Aorta (tissue), 5 donors: ENCODE measurements at places on chromosomes 16 and 17.

DNA sequence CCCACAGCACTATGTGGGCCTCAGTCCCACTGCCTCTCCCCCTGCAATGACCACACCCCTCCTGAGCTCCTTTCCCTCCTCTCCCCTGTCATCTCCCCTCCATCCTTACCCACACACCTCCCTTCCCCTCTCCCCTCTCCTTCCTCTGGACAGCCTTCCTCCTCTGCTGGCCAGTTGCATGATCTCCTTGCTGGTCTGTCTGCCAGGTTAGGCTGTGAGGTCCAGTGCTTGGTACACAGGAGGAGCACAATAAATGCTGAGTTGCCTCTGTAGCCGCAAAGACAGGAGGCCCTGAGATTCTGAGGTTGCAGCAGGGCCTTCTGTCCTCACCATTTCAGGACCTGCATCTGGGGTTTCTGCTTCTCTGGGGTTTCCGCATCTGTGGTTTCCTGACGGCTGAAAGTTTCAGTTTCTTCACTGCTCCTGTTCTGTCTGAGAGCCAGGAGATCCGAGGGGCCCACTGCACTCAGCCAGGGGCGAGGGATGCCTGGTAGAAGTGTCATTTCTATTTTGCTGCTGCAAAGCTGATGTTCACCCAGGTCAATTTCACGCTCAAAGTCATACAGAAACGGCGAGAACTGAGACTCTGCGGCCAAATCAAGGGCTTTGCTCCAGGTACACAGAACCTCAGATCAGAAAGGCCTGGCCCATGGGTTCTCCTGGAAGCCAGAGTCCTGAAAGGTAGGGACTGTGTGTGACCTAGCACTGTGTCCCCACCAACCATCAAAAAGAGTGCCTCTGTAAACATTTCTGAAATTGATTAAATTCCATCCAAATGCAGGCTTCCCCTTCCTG, 4.6 kb upstream of the SLC12A3 start:
- no peak for DNase-seq

DNA sequence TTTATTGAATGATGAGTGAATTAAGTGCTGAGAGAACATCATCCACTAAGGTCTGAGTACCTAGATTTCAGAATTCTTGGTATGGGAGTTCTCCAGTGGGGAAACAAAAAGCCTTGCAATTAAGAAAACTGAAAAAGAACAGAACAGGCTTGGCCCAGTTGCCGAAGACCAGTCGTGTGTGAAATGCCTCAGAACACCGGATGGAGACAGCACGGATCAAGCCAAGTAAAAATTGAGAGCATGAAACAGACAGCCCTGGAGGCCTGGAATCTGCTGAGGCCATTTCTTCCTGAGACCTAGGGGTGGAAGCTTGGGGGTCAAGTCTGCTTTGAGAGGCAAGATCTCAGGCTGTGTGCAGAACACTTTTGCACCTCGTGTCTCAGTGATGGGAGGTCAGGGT, 43.3 kb downstream of the GRIN2A start:
- no peak for DNase-seq

DNA sequence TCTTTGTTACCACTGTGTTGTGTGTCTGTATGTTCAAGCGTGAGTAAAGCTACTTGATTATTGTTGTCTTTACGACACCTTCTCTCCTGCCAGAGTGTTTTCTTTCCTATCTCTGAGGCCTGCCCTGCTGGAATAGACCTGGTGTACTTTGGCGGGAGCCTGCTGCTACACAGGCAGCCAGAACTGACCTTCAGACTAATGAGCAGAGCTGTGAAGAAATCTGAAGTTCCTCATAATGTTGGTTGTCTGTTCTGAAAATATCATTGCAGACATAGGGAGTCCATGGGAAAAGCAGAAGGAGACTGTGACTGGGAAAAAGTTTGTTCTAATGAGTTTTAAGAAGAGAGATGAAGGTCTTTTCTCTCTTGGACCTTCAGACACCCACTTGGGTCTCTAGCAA, 9.8 kb downstream of the RHOT1 start:
- DNase-seq: no peak

- DNase-seq: no peak
Observed at GRCh38 chr17:76586741-76587487, 1.3 kb upstream of the ST6GALNAC2 start.

DNA sequence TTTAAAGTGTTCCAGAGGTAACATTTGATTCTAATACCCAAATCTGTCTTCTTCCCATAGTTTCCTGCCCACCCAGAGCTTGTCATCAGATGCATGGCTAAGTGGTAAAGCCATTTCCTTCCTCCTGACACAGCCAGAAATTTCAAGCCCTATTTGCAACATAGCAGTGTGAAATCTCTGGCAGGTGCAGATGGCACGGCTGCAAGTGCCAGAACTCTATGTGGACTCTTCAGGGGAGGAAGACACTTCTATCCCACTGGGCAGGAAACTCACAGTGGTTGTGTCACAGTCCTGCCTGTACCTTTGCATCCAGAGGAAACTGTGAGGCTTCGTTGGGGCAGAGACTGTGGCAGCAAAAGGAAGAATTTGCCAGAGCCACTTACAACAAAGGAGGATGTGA, 13.2 kb downstream of the DYNLRB2 start:
- no peak for DNase-seq

DNA sequence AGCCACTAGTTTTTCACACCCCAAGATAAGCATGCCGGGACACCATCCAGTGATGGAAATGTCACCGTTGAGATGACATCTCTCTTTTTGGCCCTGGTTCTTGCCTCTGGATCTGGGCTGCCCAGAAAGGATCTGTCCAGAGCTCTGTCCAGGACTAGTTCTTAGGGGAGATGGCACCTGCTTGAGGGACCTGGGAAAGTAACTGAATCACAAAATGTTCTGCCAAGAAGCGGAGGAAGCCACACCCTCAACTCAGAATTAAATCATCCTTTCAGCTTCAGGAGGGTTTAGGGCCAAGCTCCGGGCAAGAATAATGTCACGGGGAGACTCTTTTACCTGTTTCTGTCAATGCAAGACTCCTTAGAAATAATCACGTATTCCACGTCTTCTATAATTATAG, 248.6 kb downstream of the MAF start:
- DNase-seq: no peak

DNA sequence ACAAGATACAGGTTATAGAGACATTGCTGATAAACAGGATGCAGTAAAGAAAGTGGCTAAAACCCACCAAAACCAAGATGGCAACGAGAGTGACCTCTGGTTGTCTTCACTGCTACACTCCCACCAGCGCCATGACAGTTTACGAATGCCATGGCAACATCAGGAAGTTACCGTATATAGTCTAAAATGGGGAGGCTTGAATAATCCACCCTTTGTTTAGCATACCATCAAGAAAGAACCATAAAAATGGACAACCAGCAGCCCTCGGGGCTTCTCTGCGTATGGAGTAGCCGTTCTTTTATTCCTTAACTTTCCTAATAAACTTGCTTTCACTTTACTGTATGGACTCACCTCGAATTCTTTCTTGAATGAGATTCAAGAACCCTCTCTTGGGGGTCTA, 21.7 kb upstream of the CDH13 start:
- no peak for DNase-seq

- DNase-seq: peak; percentile 66
Observed at GRCh38 chr16:29318037-29318436, 88.5 kb downstream of the NPIPB11 start.

GRCh38 chr17:38451030-38451839, 23.0 kb downstream of the ARHGAP23 start:
- DNase-seq: peak; percentile 70

- DNase-seq: no peak
Observed at GRCh38 chr16:1560153-1560552, 26.7 kb downstream of the TMEM204 start.

DNA sequence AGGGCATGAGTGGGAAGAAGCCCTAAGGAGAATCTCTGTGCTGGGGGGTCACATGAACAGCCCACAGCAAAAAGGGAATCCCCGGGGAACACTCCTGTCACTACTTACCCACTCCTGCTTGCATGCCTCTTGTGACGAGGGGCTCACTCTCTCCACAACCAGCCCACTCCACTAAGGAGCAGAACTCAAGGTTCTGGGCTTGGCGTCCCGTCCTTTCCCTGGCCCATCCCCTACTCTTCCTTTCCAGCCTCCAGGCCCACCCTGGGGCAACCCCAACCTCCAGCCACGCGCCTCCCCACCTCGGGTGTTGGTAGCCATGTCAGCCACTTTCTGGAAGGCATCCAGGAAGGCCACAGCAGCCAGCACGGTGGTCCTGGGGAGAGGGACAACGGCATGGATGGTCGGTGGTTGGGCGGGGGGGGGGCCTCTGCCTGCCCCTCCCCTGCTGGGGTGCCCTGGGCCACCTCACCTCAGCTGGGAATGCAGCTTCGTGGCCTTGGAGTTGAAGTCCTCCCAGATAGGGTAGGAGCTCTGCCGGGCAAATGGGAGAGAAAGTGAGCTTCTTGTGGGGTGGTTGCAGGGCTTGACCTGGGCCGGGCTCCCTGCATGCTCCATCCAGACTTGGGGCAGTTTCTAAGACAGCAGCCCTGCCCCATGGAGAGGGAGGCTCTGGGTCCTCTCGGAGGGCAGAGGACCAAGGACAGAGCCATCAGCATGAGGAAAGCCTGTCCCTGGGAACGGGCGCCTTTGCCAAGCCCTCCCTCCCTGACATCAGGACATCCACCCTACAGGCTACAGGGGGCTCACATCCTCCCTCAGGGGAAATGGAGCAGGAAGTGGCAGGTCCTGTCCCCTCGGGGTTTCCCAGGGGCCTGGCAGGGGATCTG, 5.1 kb downstream of the MTSS2 start:
- DNase-seq: peak; percentile 72

DNA sequence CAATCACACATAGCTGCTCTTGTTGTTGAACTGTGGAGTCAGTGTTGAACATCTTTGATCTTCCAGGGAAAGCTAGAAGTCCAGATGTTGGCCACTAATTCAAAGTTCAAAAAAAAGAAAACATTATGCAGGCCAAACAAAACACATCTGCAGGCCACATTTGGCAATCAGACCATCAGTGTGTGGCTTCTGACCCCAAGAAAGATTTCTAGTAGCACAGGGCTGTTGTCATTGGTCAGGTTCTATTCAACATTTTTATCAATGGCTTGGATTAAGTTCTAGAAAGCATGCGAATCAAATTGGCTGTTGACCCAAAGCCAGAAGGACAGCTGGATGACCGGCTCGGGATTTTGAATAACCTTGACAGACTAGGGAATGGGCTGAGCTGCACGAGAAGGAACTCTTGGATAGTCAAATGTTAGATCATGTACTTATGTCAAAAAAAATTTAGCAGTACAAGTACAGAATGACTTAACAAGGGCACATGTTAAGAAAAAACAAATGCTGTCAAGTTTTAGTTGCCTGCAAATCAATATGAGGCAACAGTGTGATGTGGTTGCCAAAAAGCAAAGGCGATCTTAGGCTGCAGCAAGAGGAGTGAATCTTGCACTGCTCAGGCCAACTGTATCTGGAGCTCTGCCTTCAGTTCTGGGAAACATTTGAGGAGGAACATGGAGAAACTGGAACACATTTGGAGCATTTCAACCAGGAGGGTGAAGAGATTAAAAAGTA, 187.6 kb downstream of the RGS9 start:
- DNase-seq: no peak

GRCh38 chr16:47924950-47925349, 230.8 kb downstream of the ABCC12 start:
- no peak for DNase-seq

DNA sequence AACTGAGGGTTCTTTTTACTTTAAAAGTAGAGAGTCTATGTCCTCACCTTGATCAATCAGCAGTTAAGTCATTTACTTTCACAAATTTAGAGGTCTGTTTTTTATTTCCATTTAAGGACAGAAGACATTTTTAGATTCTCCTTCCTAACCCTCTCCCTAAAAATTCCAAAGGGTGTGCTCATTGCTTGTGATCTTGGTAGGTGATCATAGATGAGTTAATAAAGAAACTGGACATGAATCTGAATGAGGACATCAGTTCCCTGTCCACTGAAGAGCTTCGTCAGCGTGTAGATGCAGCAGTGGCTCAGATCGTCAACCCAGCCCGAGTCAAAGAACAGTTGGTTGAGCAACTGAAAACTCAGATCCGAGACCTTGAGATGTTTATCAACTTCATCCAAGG, 8.8 kb downstream of the RUNDC1 start:
- DNase-seq: no peak

DNA sequence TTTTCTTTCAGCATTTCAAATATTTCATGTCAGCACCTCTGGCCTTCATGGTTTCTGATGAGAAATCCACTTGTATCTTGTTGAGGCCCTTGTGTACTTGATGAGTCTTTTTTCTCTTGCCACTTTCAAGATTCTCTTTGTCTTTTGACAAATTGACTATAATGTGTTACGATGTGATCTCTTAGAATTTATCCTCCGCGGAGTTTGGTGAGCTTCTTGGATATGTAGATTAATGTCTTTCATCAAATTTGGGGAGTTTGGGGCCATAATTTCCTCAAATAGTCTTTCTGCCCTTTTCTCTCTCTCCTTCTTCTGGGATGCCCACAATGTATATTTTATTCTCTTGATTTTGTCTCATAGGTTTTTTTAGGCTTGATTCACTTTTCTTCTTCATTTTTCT, 96.0 kb downstream of the CHD9 start:
- no peak for DNase-seq
